Mesangial cell (primary cell): ENCODE measurements at places on chromosomes 11 and 22. TPM values are rescaled to one million over a fixed set of nuclear protein-coding genes. Genes with fewer than 3 reads are reported as not detected.

LARGE1 gene
- total RNA-seq = 9.8 and 20.4 TPM in 2 replicates

CNGA4 gene
- under 0.01 TPM in 1 of 2 replicates, not detected in the other for total RNA-seq

LIF gene
- total RNA-seq = 42.5 and 60.8 TPM in 2 replicates

OR52D1 gene
- not detected in 2 replicates for total RNA-seq

TMEM218 gene
- total RNA-seq = 23.0 and 23.6 TPM in 2 replicates
